ENCODE measurements at places on chromosomes 16 and 17.

DNA sequence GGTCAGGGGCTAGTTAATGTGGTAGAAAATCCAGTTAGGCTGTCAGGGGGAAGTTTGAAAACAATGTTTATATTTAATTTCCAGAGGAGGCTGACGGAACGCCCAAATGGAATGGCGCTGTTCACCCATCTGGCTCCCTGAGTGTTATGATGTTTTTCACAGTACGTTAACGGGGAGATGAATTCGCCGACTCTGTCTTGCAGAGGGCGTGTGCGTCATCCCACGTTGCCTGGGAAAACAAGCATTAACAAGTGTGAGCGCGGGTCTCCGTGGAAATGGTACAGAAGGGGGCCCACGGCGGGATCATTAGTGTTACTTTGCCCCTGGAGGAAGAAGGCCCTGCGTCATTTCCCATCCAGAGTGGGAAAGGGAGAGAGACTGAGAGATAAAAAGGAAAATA, 29.6 kb downstream of the RGS9 start:
- no peak for DNase-seq

DNA sequence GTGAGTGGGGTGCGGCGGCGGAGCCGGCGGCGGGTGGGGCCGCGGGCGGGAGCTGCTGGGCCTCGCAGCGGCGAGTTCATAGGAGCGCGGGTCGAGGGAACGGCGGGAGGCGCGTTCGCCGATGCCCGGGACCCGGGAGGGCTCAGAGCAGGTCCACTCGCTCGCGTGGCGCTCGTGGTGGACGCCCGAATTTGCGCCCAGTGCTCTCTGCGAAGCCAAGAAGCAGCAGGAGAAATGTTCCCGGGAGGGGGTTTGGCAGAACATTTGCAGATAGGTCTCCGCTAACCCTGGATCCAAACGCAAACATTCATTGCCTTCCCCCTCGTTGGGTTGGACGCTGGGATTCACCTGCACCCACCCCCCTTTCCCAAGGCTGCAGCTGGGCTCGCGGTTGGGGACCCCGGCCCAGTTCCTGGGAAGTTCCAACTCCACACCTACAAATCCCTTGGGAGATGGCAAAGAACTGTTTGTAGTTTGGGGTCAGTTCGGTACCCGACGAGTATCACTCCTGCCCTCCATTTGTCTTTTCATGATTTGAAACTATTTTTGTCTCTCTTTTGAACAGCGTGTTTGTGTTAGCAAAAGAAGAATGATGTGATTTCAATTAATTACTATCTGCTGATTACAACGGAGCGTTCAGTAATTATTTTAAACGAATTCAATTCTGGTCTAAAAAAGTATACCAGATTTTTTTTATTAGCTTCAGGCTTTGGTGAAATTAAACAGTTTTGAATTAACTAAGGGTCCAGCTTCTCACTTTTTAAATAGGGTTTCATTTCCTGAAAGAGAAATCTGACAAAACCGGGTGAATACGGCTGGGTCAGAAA, 2.3 kb downstream of the NTN1 start:
- no peak for DNase-seq

DNA sequence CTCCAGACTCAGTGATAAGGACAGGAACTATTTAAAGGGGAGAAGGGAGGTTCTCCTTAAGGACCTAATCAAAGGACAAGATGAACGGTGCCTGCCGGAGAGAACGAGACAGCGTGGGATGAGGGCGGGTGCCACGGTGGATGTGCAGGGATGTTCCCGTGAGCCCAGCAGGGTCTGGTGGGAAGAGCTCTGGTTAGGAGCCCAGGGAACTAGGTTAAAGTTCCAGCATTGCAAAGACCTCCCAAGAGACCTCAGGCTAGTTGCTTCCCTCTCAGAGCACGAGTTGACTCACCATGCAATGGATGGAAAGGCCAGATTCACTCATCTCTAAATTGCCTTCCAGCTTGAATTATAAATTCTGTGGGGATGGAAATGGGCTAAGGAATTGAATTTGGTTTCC, 14.7 kb downstream of the CCR7 start:
- DNase-seq, result no peak

DNA sequence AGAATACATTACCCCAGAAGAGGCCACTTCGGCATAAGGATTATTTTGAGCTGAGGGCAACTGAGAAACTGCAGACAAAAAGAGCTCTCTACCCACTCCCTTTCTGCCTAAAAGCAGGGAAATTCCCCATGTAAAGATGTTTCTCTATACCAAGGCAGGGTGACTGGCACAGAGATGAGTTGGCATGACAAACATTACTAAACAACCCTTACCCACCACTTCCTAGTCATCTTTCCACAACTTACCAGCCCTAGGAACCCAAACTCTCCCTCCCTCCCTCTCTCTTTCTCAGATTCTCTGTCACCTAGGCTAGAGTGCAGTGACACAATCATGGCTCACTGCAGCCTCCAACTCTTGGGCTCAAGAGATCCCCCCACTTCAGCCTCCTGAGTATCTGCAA, 68.6 kb downstream of the EMP2 start:
- DNase-seq, result no peak

GRCh38 chr17:20246692-20247091, 220.6 kb downstream of the LGALS9B start:
- no peak for DNase-seq

GRCh38 chr17:78325076-78325687, 34.7 kb downstream of the SOCS3 start:
- DNase-seq, result no peak

All from activated naive CD4-positive, alpha-beta T cell treated with anti-CD3 and anti-CD28 coated beads, Interleukin-2, amount 50 U/mL, for 16 hours (primary cell).